ENCODE measurements at places on chromosomes 4 and X. TPM values are rescaled to one million over a fixed set of nuclear protein-coding genes. Genes with fewer than 3 reads are reported as not detected.

- no peak for DNase-seq
Measured at GRCh38 chrX:80550722-80551121, 130.5 kb downstream of the TENT5D start.

DNA sequence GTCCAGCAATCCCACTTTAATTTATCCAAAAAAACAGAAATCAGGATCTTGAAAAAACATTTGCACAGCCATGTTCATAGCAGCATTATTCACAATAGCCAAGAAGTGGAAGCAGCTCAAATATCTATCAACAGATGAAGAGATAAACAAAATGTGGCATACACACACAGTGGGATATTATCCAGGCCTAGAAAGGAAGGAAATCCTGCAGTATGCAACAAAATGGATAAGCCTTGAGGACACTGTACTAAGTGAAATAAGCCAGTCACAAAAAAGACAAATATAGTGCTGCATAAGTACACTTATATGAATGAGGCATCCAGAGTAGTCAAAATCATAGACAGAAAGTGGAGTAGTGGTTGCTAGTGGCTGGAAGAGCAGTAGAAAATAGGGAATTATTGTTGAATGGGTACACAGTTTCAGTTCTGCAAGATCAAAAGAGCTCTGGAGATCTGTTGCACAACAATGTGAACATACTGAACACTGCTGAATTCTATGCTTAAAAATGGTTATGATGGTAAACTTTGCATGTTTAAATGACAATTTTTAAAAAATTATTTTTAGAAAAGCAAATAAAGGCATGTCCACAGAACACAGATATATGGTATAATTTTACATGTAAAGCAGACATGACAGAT lies 25.6 kb downstream of the CHM start:
- DNase-seq = no peak

DNA sequence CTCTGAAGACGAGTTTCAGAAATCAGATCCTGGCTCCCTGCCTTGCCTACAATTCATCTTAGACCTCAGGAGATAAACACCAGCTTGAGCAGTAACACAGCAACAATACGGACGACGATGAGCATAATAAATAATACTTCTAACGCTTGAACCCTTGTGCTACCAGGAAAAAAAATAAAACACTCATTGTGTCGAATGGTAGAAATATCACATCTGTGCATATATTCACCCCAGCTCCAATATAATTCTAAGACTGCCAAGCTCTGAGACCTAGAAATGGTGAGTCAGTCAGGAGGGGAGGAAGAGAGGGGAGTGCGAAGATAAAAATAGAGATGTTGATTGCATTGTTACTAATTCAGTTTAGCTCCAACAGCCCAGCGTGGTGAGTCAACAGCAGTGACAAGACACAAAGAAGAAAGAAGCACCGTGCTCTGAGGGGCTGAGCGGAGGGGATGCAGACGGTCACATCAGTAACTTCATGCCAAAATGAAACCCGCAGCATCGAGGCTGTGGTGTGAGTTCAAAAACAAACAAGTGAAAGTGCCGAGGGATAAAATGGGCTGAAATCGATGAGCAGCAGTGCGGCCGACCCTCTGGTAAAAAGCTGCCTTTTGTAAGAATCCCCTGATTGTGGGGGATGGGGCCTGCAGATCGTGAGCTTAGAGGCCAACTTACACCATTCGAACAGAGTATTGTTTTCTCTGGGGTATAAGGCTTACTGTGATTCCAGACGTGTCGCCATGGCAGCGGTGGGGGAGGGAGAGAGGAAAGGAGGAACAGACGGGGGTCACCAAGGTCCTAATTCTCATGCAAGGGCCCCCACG lies 150.4 kb downstream of the MGST2 start:
- DNase-seq = no peak

- no peak for DNase-seq
Measured at GRCh38 chrX:101682723-101683122, 23.1 kb upstream of the ARMCX2 start.

DNA sequence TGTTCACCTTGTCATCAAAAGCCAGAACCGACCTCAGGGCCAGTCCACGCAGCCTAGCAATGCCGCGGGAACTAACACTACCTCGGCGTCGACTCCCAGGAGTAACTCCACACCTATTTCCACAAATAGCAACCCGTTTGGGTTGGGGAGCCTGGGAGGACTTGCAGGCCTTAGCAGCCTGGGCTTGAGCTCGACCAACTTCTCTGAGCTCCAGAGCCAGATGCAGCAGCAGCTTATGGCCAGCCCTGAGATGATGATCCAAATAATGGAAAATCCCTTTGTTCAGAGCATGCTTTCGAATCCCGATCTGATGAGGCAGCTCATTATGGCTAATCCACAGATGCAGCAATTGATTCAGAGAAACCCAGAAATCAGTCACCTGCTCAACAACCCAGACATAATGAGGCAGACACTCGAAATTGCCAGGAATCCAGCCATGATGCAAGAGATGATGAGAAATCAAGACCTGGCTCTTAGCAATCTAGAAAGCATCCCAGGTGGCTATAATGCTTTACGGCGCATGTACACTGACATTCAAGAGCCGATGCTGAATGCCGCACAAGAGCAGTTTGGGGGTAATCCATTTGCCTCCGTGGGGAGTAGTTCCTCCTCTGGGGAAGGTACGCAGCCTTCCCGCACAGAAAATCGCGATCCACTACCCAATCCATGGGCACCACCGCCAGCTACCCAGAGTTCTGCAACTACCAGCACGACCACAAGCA lies 898 bp downstream of the UBQLN2 start:
- no peak for DNase-seq

DNA sequence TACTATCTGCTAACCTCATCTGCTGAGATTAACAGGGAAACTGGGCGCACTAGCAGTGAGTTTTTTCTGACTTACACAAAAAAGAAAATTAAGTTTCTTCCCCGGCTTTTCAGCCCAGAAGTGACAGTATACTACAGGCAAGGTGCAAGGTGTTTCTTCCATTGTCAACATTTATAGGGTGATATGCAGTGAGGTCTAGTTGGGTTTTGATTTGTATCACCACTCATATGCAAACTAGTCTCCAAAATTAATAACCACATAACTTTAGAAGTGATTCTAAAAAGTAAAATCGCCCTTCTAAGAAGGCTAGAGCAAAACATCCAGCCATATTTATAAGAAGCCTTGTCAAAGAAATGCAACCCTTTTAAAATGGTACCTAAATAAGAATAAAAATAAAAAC lies 640.1 kb downstream of the ARAP2 start:
- DNase-seq = no peak

- peak; percentile 41 for DNase-seq
Measured at GRCh38 chr4:184983672-184984356, 34.5 kb upstream of the HELT start.

DNA sequence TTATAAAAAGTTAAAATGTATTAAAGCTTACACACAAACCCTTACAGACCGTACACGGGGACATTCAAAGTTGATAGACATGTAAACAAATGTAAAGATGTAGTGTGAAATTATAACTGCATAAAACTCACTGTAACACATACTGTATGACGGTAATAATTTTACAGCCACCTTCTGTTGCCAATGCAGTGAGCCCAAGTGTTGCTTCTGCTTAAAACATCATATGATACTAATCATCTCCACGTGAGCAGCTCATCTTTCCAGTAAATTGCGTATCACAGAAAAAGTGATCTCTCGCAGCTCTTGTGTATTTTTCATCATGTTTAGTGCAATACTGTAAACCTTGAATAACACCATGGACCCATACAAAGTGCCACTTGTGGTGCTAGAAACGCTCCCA lies 233.2 kb downstream of the STK32B start:
- DNase-seq = no peak

- DNase-seq = no peak
Measured at GRCh38 chr4:107187091-107187490, 151.0 kb upstream of the DKK2 start.

MOB1B gene
- polyA plus RNA-seq = 47.5 TPM

- DNase-seq = no peak
Measured at GRCh38 chr4:77094496-77094895, 18.7 kb upstream of the CCNI start.

- no peak for DNase-seq
Measured at GRCh38 chrX:31092970-31093638, 21.3 kb upstream of the FTHL17 start.

- DNase-seq = no peak
Measured at GRCh38 chrX:71618303-71618721, at the start of gene CXCR3. TSS of gene CXCR3 (minus strand) at chrX:71618511. CDS start at chrX:71618449, 62 bp downstream.

GRCh38 chr4:6008766-6009385 lies 9.4 kb downstream of the C4orf50 start:
- DNase-seq = no peak

AFF2 gene
- polyA plus RNA-seq = 5.9 TPM

GRCh38 chrX:80667967-80668366 lies 141.7 kb downstream of the BRWD3 start:
- no peak for DNase-seq

DNA sequence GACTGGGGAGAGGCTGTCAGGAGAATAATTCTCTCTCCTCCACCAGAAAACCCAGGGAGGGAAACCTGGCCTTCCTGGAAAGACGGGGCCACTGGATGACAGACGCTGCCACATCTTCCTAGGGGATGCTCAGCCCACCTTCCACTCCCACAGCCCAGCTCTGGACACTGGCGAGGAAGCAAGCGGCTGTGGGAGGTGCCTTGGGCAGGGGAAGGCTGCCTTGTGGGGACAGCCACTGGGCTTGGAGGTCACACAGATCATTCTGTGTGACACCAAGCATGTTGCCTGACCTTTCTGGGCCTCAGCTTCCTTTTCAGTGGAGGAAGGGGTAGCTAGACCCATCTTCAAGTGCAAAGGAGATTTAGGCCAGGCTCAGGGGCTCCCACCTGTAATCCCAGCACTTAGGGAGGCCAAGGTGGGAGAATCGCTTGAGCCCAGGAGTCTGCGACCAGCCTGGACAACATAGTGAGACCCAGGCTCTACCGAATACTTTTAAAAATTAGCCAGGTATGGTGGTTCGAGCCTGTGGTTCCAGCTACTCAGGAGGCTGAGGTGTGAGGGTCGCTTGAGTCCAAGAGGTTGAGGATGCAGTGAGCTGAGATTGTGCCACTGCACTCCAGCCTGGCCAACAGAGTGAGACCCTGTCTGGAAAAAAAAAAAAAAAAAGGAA lies 9.8 kb upstream of the MSX1 start:
- no peak for DNase-seq

DNA sequence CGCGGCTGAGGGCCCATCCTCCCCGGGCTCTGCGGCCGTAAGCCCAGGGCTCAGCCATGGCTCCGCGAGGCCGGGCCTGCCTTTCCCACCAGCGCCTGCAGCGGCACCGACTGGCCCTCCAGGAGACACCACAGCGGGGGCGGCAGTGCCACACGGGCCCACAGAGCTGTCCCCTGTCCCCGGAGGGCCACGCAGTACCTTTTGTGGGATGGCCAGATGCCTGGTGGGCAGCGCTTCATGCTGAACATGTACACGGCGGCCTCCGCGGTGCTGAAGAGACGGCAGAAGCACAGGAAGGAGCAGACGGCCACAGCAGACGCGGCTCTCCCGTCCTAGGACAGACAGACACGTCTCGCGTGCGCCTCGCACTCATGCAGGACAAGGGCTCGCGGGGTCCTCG lies 50.4 kb downstream of the GAK start:
- no peak for DNase-seq

- DNase-seq = no peak
Measured at GRCh38 chrX:33014949-33015348, 196.4 kb downstream of the DMD start.

ZFP42 gene
- polyA plus RNA-seq = 1.6 TPM

DNA sequence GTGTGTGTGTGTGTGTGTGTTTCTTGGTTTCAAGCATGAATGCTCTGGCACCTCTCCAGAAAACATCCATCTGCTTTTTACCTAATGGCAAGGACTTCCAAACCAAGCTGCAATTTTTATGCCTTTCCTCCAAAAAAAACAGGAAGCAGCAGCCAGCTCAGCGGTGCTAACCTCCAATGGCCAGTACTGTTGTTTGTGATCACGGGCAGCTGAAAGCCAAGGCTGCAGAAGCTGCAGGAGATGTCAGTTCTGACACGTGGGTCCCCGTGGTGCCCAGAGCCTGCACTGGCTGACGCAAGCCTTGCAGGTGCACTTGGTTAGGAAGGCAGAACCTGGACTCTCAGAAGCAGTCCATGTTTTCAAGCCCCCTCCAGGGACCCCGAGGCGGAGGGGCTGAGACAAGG lies 313.6 kb upstream of the DDX53 start:
- no peak for DNase-seq

DNA sequence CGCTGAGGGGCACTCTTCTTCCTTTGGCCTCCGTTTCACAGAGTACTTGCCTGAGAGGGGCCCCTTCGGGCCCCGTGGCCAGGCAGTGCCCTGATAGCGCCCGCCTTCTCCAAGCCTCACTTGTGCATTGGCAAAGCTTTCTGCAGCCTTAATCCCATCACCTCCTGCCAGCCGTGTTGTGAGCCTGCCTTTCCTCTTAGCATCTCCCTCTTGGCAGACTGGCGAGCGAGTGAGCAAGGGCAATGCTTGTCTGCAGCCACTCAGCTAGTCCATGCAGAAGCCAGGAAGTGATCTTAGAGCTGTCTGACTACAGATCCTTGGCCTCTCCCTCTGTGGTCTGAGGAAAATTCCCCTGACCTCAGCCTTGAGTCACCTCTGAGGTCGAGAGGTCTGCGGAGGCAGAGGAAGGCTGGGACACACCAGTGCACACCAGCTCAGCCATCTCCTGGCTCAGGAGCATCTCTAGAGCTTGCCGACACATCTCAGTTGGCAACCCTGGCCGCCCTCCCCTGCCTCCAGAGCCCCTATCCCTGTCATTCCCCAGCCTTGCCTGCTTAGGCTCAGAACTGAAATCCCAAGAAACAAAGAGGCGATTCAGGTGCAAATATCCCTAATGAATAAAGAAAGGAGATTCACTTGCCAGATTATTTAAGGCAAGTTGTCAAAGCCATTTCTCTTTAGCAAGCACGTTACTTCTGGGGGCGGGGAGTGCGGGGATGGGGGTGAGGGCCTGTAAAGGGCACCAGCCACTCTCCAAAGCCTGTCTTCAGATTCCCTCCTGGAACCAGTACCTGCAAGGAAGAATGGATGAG lies 143.5 kb upstream of the MAMLD1 start:
- no peak for DNase-seq

DNA sequence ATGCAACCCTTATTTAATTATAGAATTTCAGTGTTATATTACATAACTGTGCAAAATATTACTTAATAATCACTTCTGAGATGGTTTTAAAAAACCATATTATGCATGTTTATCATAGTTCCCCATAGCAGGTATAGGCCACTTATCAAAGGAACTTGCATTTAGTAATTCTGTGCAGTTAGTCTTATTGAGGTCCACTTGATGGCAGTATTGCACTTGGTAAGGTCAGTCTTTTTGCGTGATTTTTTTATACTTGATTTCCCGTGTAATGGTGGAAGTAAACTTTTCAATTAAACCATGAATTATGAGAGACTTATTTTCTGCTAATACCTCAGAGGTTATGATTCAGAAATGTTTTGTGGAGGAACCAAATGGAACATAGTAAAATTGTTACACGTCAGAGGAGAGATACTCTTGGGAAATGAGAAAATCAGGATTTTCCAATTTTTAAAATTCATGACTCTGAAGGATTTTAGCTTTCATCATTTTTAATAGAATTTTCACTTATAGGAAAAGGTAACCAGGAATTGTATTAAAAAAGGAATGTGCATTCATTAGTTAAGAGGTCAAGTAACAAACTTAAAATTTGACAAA lies 230.0 kb downstream of the CCSER1 start:
- peak; percentile 19 for DNase-seq

Measured in left renal pelvis (tissue), 4 donors.